OCI-LY7 (cell line): ENCODE measurements at places on chromosomes 6 and 20. TPM values are rescaled to one million over a fixed set of nuclear protein-coding genes. Genes with fewer than 3 reads are reported as not detected.

- DNase-seq: no peak
These were observed 46.2 kb upstream of the ZNF217 start for GRCh38 chr20:53639647-53640440.

DNA sequence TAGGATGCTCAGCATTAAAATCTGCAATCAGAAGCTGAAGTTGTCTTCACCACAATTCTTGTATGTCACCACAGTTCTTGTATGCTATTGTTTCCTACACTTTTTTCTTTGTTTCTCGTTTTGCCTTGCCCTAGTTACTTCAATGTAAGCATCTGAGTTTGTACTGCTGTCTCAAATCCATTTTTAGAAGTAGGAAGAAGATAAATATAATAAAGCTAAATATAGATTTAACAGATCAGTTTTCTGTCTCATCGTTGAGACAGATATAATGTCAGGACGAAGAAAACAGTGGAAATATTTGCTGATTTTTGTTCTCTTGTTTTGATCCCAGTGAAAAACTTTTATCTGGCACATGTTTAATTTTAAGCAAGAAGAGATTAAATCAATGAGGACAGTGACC is 318.0 kb downstream of the QKI start:
- no peak for DNase-seq

Gene FAM209A
- 0.70 TPM in 1 of 2 replicates, not detected in the other for total RNA-seq

Gene RAB44
- total RNA-seq: not detected in 2 replicates

GRCh38 chr20:5949943-5950270 is 426 bp downstream of the TRMT6 start:
- DNase-seq: no peak

DNA sequence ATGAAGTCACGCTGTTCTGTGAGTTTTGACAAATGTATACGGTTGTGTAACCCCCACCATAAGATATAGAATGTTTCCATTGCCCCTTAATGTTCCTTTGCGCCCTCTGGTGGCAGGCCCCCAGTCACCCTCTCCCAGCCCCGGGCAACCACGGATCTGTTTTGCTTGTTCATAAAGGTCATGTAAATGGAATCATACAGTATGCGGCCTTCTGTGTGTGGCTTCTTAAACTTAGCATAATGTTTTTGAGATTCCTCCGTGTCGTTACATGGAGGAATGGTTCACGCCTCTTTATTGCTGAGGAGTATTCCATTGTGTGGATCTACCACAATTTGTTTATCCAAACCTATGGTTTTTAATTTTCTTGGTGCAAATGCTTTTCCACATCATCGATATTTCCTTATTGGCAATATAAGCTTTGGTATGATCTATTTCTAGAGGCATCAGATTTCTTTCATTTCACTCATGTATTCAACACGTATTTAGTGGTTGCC is 28.4 kb downstream of the LYRM2 start:
- peak; percentile 72 for DNase-seq

Gene GINS1
- total RNA-seq: 29.9 and 30.8 TPM in 2 replicates

- no peak for DNase-seq
These were observed 91.0 kb downstream of the SCP2D1 start for GRCh38 chr20:18904624-18905023.

DNA sequence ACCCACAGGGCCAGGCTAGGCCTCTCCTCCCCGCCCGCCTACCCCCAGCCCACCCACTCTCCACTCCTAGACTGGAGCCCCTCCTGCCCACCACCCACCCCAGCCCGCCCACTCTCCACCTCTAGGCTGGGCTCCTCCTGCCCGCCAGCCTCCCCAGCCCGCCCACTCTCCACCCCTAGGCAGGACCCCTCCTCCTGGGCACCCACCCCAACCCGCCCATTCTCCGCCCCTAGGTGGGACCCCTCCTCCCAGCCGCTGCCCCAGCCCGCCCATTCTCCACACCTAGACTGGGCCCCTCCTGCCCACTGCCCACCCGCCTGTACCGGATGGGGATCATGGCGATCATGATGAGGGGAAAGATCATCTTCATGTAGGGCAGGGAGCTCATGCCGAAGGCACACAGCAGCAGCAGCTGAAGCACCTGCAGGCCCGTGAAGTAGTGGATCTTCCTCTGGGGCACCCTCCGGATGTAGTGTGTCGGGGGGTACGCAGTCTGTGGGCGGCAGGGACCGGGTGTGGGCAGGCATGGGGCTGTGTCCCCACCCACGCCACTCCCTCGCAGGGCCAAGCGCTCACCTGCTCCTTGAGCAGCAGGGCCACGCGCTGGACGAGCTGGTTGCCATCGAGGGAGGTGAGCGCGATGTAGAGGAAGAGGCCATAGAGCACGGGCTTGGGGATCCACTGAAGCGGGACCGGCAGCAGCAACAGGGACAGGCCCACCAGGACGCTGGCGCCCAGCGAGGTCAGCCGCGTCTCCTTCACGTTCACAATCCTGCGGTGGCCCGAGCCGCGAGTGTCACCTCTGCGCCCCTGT is 10.8 kb downstream of the SLC4A11 start:
- DNase-seq: no peak

DNA sequence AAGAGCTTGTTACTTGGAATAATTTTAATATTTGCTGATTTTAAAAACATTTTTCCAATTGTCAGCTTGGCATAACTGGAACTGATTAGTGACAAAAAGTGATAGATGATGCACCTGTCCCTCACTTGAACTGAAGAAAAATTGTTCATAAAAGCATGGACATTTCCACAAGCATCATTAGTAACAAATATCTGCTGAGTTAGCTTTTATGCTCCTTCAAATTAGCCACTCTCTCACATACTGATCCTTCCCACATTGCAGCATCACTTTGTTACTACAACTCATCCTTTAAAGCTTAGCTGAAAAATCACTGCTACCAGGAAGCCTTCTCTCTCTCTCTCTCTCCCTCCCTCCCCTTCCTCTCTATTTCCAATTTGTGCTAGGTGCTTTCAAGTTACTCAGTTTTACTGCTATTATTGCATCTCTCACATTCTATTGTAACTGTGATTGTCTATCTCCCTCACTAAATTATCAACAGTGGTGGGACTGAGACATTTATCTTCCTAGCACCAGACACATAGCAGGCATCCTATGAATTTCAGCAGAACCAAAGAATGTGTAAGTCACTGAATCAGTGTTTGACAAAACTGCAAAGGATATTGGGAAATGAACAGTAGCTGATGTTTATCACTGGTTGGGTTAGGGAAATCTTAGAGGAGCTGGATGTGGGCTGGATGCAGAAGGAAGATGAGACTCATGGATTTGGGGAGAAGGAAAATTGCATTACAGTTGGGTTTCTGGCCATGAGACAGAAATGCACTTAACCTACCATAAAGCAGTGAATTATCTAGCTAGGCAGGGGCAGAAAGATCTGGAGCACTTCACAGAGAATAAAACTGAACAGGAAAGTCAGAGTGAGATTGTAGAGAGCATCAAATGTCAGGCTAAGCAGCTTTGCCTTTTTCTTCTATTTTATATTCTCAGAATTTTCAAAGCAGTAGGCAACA is 128.4 kb upstream of the PLN start:
- DNase-seq: no peak

DNA sequence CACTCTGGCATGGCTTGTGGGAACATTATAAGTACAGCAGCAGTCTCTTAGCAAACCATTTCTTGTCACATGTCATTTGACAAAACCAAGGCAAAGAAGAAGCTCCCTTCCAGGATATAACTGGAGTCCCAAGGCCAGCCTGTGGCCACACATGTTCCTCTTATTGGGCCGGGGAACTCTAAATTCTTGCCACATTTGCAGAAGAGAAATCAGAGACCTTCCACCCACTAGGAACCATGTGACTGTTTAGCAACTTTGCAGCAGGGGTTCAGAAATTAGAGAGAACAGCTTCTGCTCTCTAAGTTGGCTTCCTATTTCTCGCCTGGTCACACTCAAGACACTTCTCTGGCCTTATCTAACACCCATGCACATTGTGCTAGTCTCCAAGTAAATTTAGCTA is 20.4 kb upstream of the MEP1A start:
- DNase-seq: no peak

- DNase-seq: no peak
These were observed 8.0 kb downstream of the PRDM13 start for GRCh38 chr6:99614430-99615186.

DNA sequence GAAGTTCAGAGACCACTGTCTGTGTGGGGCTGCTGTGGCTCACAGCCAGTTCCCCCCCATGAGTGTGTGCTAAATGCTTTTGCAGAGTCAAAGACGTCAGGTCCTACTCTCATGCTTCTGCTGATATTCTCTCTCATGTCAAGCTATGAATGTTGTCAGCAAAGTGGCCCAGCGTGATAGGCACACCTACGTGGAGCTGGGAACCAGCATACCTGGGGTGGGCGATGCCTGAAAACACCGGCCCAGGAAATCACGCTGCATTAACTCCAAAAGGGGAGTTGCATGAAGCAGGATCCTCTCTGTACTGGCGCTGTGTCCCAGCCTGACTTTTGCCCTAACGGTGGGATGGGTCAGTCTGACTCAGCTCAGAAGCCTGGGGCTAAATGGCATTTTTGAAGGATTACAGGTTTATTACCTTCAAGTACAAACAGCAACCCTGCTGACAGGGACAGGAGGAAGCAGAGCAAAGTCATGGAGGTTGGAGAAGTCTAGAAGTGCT is 9.0 kb upstream of the MRPS10 start:
- no peak for DNase-seq

DNA sequence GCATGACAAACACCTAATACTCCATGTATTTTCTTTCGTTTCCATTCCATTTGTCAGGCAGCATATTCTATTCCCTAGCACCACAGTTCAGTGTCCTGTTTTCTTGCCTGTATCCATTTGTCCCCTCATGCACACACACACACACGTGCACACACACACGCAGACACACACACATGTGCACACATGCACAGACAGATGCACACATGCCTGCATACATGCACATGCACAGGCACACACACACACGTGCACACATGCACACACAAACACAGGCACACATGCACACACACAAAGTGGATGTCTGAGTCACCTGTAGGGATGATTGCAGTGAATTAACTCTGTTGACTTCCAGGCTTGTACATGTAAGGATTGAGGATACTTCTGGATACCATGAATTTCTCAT is 226.7 kb upstream of the SYNDIG1 start:
- DNase-seq: no peak

DNA sequence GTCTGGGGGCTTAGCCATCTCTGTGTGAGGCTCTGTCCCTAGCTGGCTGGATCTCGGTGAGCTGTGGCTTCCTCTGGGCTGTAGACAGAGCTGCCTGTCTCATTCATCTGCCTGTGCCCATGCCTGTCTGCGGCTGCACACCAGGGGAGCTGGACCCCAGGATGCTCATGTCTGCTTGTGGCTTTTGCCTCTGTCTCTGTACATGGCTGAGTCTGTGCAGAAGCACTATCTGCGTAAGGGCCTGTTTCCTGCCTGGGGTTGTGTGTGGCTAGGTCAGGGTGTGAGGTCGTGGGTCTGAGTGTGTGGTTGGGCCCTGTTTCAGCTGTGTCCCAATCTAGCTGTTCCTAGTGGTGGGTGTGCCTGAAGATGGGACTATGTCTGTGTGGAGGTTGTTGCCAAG is 68.2 kb downstream of the CDH22 start:
- DNase-seq: no peak

DNA sequence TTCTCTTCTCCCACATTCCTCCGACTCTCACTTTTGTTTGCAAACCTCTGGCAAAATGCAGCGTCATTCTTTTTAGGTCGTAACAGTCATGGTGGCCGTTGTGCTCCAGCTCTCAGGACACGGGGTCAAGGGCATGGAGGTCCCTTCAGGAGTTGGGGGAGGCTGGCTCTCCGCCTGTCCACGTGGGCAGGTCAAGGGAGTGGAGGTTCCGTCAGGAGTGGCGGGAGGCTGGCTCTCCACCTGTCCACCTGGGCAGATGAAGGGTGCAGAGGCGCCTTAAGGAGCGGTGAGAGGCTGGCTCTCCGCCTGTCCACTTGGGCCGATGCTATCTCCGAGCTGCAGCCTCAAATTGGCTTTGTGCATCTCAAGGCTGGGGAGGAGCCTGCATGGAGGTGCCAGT is 98.0 kb downstream of the ERMARD start:
- no peak for DNase-seq

- peak; percentile 45 for DNase-seq
These were observed 530 bp downstream of the GOPC start for GRCh38 chr6:117601811-117602150.

Gene SYNDIG1
- total RNA-seq: not detected in 2 replicates

GRCh38 chr6:41650120-41650519 is 11.9 kb downstream of the MDFI start:
- no peak for DNase-seq

- DNase-seq: no peak
These were observed 199.1 kb downstream of the SCP2D1 start for GRCh38 chr20:19012676-19013075.

Gene CBLN4
- total RNA-seq: not detected in 2 replicates

Gene LY6G6C
- total RNA-seq: not detected in 2 replicates

DNA sequence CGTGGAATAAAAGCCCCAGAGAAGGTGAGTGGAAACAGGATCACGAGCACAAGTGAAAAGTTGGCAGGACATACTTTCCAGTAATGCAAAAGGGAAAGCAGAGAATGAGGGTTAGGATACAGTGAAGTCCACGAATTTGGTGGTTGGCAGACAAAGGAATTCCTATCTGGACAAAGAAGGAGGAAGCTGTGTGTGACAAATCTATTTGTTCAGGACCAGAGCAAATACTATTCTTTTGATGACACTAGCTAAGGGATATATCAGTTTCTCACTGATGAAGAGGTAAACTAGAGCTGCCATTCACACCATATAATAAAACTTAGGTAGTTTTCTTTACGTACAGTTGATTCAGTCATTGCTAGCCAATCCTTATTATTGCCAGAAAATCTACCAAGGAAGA is 156.8 kb upstream of the GRIK2 start:
- no peak for DNase-seq

DNA sequence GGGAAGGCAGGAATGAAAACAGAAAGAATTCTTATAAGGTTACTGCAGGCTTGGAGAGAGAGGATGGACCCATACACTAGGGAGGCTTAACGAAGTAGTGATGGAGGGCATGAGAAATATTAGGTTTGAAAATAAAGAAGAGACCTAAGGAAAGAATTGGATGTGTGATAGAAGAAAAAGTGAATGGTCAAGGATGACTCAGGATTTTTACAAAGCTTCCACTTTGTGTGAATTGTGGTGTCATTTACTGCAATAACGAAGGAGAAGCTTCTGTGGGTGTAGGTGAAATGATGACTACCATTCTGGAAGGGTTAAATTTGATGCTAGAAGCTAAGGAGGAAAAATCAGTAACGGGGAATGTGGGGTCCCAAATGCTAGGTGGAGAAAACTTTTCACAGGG is 191.2 kb downstream of the UTRN start:
- DNase-seq: no peak

DNA sequence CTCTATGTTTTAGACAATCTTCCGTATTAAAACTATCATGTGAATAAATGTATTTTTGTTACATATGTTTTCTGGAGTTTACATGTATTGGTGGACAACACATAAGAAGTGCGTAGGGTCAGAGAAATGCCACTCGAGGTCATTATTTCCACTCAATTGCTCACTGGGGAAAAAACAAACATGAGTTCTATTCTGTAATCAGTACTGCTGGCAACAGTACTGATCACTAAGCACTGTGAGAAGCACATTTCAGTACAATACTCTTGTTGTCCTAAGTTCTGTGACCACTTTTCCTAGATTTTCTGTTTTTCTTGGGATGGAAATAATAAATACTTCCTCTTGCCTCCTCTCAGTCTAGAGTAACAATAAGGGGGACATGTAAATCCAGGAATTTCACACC is 44.5 kb downstream of the UST start:
- no peak for DNase-seq
